Non-pigmented ciliary epithelial cell (primary cell): ENCODE measurements at places on chromosomes 13 and 19.
A peak's percentile ranks its signal among the peaks of the same experiment; 100 is the strongest.

DNA sequence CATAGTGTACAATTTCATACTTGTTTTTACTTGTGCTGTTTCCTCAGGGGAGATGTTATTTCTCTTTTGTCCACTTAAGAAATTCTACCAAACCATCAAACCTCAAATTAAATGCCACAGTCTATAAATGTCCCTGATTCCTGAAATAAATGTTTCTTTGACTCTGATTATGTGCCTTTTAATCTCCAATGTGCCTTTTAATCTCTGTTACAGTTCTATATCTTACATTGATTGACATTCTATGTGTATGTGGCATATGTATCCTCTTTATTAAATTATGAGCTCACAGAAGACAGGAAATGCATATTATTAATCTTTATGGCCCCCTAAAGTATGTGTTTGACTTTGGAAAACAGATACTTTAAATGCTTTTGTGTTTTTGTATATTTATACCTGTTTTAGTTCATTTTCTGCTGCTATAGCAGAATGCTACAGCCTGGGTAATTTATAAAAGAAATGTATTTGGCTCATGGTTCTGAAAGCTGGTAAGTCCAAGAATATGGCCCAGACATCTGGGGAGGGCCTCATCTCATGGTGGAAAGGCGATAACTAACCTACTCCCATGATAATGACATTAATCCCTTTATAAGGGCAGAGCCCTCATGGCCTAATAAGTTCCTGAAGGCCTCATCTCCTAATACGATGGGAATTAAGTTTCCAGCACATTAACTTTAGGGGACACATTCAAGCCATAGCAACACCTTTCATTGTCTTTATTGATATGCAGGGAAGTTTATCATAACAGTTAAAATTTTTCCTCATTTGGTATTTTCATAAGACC lies 403.9 kb downstream of the LIG4 start:
- no peak for DNase-seq

GRCh38 chr13:67369895-67370660 lies 139.9 kb upstream of the PCDH9 start:
- DNase-seq, result peak; percentile 93

GRCh38 chr13:34933786-34934185 lies 8.3 kb upstream of the NBEA start:
- no peak for DNase-seq

DNA sequence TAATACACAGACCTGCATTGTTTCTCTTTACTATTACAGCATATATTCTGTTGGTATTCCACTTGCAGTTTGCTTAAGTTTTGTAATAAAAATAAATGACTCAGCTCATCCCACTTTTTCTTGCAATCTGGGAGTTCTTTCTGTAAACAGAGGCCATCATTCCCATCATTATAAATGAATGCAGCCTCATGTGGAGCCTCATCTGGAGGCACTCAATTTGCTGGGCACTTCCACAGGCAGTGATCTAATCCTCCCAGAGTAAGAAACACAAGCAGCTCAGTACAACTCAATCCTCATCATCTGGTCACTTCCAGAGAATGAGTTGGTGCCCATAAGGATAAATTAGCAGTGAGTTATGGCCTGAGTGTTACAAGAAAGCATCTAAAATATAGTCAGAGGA lies 2801.9 kb downstream of the PCDH9 start:
- DNase-seq, result no peak

- peak; percentile 65 for DNase-seq
Measured at GRCh38 chr19:17553256-17553655, 2.2 kb upstream of the COLGALT1 start.

DNA sequence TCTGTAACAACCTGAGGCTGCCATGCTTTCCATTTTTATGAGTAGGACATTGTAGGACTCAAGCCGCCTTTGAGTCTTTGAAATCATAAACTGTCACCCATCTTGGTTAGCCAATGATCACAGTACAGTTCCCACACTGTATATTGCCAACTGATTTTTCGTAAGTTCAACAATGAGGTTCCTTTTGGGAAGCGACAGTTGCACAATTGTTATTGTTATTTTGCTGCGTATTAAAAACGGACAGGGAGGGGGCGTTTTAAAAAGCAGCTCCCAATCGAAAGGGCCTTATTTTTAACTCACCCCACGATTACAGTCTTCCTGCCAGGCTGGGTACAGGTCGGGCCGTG lies 601 bp downstream of the SLC46A3 start:
- no peak for DNase-seq

DNA sequence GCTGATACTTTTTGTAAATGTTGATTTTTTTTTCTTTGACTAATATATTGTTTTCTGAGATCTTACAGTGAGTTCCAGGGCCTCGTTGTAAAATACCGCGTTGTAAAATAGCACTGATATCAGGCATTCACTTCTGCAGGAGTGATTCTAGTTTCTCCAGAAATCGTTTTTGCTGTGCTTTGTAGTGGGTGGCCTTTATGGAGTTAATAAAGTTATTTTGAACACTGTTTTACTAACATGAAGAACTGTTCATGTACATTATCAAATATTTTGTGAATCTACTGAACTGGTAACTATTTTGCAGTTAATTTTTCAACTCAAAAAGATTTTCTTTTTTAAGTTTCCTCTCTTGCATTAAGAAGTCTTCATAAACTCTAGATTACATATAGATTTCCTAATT lies 985 bp upstream of the ZNF266 start:
- DNase-seq, result no peak

- no peak for DNase-seq
Measured at GRCh38 chr13:113849546-113849945, 14.3 kb downstream of the GAS6 start.

- DNase-seq, result no peak
Measured at GRCh38 chr13:98385606-98386005, 191.3 kb downstream of the STK24 start.

- no peak for DNase-seq
Measured at GRCh38 chr13:36919171-36919832, 736 bp downstream of the SMAD9 start.

DNA sequence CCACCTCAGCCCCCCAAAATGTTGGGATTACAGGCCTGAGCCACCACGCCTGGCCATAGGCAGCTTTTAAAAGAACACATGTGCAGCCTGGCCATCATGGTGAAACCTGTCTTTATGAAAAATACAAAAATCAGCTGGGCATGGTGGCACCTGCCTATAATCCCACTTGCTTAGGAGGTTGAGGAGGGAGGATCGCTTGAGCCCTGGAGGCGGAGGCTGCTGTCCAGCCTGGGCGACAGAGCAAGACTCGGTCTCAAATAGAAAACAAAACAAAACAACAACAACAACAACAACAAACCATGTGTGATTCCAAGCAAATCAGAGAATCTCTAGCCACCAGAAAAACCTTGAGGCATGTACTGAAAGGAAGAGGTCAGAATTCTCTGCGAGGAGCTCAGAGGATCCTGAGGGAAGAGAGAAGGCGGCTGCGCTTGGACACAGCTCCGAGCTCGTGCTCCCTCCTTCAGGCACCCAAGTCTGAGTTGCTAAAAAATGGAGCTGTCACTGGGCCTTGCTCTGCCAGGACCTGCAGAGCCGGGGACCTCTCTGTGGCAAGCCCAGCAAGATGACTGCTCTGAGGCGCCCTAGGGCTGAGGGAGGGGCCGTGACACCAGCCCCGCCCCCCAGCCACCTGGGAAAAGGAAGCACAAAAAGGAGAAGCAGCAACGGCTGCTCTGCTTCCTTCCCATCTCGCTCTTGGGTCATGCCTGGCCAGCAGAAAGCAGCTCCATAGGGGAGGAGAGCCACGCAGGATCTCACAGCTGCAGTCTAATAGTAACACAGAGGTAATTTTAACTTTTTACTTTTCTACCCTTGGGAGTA lies at the start of gene ARL11:
Gene ARL11 (plus strand): TSS at position 677 of the 822 bp plus-strand sequence. CDS start 1,941 bp downstream, outside the sequence.
- no peak for DNase-seq

GRCh38 chr13:27495551-27495950 lies 45.2 kb upstream of the MTIF3 start:
- no peak for DNase-seq

DNA sequence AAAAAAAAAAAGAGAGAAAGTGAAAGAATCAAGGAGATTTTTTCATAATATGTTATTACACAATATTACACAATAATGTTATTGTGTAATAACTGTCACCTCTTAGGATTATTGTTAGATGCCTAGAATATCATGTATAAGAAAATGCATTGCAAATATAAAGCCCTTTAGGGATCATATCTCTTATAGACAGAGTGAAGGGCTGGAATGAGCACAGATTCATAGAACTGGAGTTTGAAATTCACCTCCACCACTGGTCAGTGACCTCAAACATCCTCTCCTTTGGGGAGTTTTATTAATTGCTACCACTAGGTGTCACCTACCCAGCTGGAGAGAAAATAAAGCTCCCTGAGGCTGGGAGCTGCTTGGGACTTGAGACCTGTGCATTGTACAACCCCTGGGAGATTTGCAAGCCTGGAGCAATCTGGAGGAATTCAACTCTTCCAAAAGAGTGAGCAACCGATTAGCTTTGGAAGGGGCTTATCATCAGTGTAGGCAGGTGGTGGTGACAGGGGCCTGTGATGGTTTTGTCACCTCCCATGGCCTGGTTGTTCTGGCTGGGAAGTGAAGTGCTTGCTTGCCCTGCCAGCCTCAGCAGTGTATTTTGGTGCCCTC lies 30.3 kb upstream of the FRY start:
- no peak for DNase-seq

GRCh38 chr19:4089400-4089908 lies 22.8 kb upstream of the ZBTB7A start:
- no peak for DNase-seq

GRCh38 chr19:29512748-29513147 lies 13.0 kb upstream of the VSTM2B start:
- no peak for DNase-seq

GRCh38 chr13:48739386-48739964 lies 85.7 kb downstream of the CYSLTR2 start:
- no peak for DNase-seq

- DNase-seq, result peak; percentile 81
Measured at GRCh38 chr13:45055198-45055901, 65.0 kb upstream of the GTF2F2 start.

DNA sequence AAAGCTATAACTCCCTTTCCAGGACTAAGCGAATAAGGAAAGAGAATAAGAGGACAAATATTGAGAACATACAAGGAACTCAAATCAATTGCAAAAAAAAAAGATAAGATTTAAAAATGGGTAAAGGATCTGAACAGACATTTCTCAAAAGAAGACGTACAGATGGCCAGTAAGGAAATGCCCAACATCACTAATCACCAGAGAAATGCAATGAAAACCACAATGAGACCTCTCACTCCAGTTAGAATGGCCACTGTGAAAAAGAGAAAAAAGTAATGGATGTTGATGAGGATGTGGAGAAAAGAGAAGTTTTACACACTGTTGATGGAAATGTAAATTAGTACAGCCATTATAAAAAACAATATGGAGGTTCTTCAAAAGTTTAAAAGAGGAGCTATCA lies 63.8 kb downstream of the VWA8 start:
- DNase-seq, result no peak
